ENCODE measurements at places on chromosomes 1 and 21.

DNA sequence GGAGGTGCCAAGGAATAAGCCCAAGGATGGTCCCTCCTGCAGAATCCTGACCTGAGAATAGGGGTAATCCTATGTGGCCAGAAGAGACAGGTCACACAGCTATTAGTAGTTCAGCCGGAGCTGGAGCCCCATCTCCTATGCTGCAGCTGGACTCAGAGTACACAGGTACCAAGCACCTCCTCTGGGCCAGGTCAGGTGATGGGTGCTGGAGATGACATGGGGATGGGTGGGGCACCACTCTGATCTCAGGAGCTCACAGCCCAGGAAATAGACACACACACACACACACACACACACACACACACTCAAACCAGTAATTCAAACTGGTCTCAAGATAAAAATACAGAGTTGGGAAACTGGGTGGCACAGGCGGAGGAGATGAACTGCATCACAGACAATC lies 54.2 kb upstream of the SSBP3 start:
- no peak for DNase-seq

- peak; percentile 30 for DNase-seq
Observed at GRCh38 chr1:89721351-89721750, 88.4 kb downstream of the LRRC8C start.

DNA sequence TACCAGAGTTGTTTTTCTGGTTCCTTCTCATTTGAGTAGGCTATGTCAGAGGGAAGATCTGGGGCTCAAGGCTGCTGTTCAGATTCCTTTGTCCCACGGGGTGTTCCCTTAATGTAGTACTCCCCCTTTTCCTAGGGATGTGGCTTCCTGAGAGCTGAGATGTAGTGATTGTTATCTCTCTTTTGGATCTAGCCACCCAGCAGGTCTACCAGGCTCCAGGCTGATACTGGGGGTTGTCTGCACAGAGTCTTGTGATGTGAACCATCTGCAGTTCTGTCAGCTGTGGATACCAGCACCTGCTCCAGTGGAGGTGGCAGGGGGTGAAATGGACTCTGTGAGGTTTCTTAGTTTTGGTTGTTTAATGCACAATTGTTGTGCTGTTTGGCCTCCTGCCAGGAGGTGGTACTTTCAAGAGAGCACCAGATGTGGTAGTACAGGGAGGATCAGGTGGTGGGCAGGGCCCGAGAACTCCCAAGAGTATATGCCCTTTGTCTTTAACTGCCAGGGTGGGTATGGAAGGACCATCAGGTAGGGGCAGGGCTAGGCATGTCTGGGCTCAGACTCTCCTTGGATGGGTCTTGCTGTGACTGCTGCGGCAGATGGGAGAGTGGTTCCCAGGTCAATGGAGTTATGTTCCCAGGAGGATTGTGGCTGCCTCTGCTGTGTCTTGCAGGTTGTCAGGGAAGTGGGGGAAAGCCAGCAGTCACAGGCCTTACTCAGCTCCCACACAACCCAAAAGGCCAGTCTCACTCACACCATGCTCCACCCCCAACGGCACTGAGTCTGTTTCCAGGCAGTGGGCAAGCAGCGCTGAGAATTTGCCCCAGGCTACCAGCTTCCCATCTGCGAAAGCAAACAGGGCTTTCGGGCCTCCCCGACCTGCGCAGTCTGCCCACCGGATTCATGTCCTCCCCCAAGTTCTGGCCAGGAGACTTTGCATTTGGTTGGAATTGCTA lies 64.2 kb downstream of the SERINC2 start:
- no peak for DNase-seq

GRCh38 chr1:160641323-160642280 lies 5.2 kb downstream of the SLAMF1 start:
- DNase-seq, result no peak

GRCh38 chr1:239815074-239815473 lies 276.6 kb upstream of the FMN2 start:
- no peak for DNase-seq

DNA sequence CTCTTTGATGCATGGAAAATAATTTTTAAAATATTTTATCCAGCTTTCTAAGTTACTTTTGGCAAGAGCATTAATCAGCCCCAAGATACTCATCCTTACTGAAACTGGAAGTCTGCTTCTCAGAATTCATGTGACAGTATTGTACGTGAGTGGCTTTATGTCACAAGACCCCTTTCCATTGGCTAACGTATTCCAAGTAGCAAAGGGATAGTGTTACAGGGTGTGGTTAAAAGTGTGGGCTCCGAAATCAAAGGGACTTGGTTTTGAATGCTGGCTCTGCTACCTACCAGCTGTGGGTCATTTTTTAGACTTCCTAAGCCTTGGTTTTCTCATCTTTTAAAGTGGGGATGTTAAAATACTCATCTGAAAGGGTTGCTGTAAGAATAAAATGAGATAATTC lies 91.7 kb downstream of the RHOU start:
- no peak for DNase-seq

- no peak for DNase-seq
Observed at GRCh38 chr1:111802110-111802509, 46.4 kb downstream of the DDX20 start.

GRCh38 chr1:243244432-243244841 lies 10.6 kb downstream of the CEP170 start:
- no peak for DNase-seq

DNA sequence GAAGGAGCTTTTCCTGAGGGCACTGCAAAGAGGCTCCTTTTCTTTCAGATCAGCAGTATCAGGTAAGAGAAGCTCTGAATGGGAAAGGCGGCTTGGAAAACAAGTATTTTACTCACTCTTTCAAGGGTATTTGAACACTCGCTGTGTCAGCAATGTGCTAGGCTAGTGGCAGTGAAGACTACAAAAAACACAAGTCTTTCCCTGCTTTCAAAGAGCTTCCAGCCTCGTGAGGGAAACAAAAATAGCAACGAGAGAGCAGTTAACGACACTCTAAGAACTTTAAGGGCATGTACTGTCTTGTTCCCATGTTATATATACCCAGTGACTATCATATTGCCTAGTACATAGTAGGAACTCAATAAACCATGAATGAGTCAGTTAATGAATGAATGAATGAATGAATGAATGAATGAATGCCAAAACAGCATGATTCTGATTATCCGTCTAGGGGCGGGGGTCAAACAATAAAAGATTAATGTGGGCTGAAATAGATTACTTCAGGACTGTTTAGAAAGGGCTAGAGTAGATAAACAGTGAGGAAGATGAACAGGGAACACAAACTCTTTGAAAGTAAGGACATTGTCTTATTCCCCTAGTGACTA lies 14.2 kb upstream of the MCOLN3 start:
- no peak for DNase-seq

DNA sequence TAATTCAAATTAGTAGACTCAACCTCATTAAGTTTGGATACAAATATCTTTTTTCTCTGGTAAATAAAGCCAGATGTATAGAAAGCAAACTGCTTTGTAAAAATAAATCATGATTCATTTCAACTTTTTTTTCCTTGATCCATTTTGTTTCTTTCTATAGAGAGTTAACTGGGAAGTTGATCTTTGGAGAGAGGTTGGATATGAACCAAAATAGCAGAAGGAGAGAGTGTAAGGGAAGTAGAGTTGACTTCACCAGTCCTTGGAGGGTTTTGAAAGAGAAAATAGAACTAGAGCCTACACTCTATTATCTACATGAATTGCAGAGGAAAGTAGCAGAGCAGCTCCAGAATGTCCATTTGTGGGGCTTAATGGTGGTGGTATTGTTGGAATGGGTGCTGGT lies 243.8 kb downstream of the ADGRL2 start:
- no peak for DNase-seq

DNA sequence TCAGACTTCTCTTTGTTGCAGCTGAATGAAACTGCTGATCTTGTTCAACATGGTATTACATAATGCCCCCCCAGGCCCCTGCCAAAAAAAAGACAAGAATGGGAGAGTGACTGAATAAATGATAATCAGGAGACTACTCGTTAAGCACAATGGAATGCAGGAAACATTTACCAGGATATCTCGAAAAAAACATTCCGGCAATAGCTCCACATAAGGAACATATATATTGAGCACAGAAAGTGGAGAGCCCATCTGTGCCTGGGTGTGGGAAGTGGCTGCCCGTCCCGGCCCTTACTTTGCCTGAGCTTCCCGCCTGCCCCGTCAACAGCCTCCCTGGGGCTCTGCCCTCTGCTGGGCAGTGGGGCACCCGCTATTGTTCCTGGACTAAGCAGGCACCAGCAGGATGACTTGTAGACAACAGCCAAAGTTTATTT lies 13.3 kb downstream of the TRIM11 start:
- no peak for DNase-seq

GRCh38 chr21:46626975-46627501 lies 8.4 kb upstream of the PRMT2 start:
- DNase-seq, result no peak

GRCh38 chr1:167185974-167186657 lies 34.6 kb upstream of the POU2F1 start:
- no peak for DNase-seq

DNA sequence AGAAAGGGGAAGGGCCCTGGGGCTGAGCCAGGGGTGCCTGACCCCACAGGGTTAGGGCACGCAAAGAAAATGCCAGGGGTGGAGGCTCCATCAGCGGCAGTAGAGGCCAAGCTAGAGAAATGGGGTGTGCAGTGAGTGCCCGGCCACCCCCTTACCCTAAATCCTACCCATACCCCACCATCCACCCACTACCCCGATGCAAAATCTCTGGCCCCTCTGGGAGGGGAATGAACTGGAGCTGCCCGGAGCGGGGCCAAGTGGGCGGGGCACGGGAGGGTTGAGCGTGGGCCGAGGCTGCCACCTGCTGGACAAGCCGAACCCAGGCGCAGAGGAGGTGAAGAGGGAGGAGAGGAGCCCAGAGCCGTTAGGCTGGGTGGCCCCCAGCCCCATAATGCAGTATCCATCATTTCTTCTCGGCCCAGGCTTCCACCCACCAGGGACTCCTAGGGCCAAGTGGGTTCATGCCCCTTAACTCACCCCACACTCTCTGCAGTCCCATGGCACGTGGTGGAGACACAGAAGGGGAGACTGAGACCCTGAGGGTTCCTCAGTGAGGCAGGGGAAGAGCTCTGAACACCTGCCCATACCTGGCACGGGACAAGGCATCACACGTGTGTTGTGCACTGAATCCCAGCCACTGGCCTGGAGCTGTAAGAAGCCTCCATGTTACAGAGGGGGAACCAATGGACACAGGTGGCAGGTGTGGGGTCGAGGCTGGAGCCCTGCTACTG lies 1.4 kb upstream of the C1QC start:
- DNase-seq, result peak; percentile 48

- DNase-seq, result no peak
Observed at GRCh38 chr1:203410182-203410900, 59.4 kb upstream of the FMOD start.

DNA sequence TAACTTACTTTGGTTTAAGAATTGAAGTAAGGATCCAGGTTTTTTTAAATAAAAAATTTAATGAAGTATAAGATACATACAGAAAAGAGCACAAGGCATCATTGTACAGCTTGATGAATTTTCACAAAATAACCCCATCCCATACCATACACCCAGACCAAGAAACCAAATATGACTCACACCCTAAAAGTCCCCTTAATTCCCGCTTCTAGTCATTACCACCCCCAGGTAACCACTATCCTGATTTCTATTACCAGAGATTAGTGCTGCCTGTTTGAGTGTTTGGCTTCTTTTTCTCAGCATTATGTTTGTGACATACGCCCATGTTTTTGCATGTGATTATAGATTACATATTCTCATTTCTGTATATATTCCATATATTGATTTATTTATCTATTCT lies 98.5 kb upstream of the HIVEP3 start:
- DNase-seq, result no peak

- DNase-seq, result no peak
Observed at GRCh38 chr1:162248854-162249535, 127.7 kb downstream of the SPATA46 start.

DNA sequence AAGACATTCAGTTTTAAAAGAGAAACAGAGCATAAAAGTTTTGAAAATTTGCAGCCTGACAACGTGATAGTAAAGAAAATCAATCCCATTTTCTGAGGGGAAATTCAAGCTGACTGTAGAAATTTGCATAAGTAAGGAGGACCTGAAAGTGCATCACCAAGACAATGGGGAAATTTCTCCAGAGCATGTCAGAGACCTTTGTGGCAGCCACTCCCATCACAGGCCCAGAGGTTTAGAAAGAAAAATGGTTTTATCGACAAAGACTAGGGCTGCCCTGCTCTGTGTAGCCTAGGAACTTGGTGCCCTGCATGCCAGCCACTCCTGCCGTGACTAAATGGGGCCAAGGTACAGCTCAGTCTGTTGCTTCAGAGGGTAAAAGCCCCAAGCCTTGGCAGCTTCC lies 1640.2 kb upstream of the PRMT6 start:
- DNase-seq, result no peak

DNA sequence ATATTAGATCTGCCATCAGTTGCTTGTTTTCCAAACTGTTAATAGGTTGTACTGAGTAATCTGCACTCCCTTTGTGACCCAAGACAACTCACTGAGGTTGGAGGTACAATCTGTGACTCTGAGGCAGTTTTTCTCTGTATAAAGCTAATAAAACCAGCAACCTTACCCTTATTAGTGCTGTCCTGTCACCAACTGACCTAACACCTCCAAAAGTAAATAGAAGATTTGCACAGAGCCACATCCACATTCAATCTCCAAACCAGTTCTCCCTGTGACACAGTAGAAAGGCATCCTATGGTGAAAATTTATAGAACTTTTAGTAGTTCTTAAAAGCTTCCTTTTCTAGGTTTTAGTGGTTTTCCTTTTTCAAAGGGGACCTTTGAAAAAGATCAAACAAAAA lies 140.4 kb upstream of the ADGRL2 start:
- no peak for DNase-seq

GRCh38 chr1:234927971-234928640 lies 200.5 kb downstream of the TOMM20 start:
- DNase-seq, result no peak

- DNase-seq, result no peak
Observed at GRCh38 chr1:206654828-206655227, 19.5 kb downstream of the DYRK3 start.

DNA sequence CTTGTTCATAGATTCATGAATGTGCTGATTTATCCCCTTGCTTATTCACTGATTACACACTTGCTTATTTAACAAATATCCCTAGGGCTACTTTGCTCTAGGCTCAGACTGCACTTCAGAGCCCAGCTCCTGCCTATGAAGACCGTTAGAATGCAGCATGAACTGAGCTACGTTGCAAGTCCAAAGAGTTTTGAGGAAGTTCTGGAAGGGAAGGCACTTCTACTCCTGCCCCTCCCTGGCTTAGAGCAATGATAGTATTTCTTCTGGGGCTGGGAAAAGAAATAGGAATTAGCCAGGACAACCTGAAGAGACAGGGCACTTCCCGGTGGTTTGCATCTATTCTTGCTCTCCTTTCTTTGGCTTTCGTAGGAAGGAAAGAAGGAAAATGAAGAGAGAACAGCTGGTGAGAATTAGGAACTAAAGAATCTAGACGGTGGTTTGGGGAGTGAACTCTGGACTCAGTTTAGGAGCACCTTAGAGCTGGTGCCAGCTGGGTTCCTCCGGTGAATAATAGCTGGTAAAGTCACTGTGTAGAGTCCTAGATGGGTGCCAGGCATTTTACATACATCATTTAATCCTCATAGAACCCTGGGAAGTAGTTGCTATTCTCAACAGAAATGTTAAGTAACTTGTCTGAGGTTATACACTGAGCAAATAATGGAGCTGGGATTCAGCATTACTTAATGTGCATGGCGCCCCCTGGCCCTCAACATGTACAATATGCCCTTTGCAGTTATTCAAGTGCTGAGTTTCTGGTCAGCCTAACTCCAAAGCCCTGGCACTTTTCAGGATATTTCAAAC lies 65.9 kb downstream of the NDUFS5 start:
- peak; percentile 19 for DNase-seq
